Bronchial smooth muscle cell (primary cell): ENCODE measurements at places on chromosomes 2 and 18. TPM values are rescaled to one million over a fixed set of nuclear protein-coding genes. Genes with fewer than 3 reads are reported as not detected.

CREG2 gene
- 0.26 and 0.32 TPM in 2 replicates for total RNA-seq

ESPNL gene
- total RNA-seq = 0.60 and 2.7 TPM in 2 replicates

MAP2 gene
- 0.47 and 0.60 TPM in 2 replicates for total RNA-seq

CYP27A1 gene
- total RNA-seq = 26.2 and 36.0 TPM in 2 replicates

CPLX4 gene
- not detected in 2 replicates for total RNA-seq

LGALSL gene
- 1.1 and 1.7 TPM in 2 replicates for total RNA-seq
